ENCODE measurements at places on chromosomes 7 and 10.

- no peak for DNase-seq
Observed at GRCh38 chr10:7161484-7162250, 249.2 kb downstream of the SFMBT2 start.

DNA sequence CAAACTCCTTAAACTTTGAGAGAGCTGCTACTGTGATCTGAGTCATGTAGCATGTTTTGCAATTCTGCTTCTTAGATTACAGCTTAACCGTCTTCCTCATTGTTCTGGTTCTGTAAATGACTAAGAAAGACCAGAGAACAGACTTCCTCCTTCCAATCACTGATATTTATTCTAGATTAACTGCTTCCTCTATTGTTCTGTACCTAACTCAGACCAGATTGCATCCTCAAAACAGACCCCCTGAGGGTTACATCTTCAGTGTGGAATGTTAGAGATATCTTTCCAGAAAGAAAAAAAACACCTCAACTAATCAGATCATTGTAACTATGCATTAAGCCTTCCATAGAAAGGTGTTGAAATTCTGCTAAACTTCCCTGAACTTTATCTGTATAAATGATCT is 5.7 kb upstream of the PIP start:
- no peak for DNase-seq

GRCh38 chr10:16001581-16001980 is 141.3 kb upstream of the MINDY3 start:
- no peak for DNase-seq

DNA sequence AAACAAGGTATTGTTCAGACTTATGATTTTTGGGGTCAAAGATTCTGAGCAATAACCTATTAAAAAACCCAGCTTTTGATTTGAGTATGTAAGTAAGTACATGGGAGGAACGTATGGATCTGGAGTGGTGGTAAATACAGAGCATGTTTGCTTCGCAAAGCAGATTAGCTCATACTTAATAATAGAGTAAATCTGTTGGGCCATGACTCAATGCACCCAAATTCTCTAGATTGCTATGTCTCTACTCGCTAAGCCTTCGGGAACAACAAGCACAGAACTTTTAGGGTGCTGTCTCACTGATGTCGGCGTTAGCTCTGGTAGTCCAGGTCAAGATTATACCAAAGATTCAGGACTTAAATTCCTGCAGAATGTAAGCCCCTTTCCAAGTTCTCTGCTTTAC is 807 bp upstream of the MINPP1 start:
- DNase-seq = no peak

- no peak for DNase-seq
Observed at GRCh38 chr7:122350701-122351100, 46.2 kb upstream of the FEZF1 start.

DNA sequence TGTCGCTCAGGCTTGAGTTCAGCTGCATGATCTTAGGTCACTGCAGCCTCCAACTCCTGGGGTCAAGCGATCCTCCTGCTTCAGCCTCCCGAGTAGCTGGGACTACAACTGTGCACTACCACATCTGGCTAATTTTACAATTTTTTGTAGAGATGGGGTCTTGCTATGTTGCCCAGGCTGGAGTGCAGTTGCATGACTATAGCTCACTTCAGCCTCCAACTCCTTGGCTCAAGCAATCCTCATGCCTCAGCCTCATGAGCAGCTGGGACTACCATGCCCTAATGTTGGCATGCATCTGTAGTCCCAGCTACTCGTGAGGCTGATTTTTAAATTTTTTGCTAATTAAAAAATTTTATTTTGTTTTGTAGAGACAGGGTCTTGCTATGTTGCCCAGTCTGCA is 101.9 kb upstream of the NPTX2 start:
- no peak for DNase-seq

- no peak for DNase-seq
Observed at GRCh38 chr7:78695826-78696225, 757.6 kb downstream of the MAGI2 start.

DNA sequence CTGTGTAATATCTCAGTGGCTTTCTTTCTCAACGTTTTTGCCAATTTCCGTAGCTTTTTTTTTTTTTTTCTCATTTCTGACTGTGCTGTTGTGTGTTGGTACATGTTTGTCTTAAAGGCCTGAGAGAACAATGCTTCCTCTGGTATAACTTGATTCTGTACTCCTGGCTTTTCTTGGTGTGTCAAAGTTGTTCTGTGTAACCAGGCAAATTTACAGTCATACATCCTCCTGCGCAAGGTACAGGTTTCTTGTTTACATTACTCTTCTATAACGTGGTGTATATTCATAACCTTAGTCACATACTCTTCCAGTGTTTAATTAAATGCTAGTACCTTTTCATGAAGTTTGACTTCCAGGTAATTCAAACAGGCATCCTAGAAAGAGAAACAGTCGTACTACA is 8.3 kb upstream of the ARHGAP12 start:
- DNase-seq = no peak

- no peak for DNase-seq
Observed at GRCh38 chr10:79442171-79443040, 3.0 kb downstream of the ZCCHC24 start.

DNA sequence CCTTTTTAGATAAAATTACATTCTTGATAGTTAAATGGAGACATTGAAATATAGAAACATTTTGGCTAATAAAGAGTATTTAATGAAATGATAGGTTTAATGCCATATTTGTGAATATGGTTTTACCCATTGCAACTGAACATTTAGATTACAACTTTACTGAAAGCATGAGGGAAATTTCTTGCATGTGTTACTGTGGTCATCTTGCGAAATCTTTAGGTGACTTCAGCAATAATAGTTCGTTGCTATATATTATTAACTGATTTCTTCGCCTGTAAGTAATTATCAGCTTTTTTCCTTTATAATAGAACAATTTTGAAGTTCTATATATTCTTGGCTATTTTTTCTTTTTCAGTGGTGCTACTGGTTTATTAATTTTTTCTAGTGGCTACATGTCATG is 83.2 kb downstream of the MLLT10 start:
- DNase-seq = no peak

DNA sequence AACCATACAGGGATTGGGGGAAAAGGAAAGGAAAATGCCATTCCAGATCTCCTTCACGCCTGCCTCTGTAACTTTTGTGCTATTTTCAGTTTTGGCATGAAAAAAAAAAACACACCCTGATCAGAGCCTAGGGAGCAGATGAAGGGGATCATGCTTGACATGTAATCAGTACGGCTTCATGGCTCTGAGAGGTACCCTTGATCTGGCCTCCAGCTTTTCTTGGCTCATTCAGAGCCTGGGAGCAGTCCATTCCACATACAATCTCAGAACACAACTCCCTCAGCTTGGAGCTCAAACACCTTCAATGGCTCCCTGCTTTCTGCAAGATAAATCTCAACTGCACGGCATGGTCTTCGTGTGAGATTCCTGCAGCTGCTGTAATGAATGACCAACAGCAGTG is 422.8 kb upstream of the ZMIZ1 start:
- no peak for DNase-seq

DNA sequence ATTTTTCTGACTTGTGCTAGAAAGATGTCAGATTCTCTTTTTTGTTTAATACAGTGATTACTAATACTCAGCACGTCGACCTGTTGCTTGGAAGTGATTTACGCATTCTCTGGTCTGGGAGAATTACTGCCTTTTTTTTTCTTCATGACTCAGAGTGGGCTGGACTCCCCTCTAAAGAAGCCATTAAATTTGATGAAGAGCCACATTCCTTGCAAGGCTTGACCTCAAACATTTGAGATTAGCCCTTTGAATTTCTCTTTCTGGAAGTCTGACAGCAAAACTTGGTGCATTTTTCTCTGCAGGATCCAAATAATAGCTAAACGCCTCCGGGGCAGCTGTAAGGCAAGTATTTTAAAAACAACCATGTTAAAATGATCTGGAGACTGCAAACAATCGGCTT is 171.6 kb downstream of the GALNT17 start:
- DNase-seq = no peak

DNA sequence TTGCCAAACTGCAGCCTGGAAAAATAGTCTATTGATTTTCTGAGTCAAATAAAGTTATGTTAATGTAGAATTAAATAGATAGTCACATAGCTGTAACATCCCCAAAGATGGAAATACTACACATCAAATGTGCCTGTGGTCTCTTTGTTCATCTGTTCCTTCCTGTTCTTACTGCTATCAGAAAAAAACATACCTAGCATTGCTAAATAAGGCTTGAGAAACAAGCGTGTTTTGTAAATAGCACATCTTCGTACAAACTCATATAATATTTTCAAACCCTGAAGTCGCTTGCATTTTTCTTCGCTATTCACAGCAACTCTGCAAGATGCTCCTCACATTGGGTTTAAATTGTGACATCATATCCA is 116.1 kb downstream of the KLF6 start:
- no peak for DNase-seq

GRCh38 chr7:17989546-17989945 is 38.1 kb downstream of the PRPS1L1 start:
- DNase-seq = no peak

DNA sequence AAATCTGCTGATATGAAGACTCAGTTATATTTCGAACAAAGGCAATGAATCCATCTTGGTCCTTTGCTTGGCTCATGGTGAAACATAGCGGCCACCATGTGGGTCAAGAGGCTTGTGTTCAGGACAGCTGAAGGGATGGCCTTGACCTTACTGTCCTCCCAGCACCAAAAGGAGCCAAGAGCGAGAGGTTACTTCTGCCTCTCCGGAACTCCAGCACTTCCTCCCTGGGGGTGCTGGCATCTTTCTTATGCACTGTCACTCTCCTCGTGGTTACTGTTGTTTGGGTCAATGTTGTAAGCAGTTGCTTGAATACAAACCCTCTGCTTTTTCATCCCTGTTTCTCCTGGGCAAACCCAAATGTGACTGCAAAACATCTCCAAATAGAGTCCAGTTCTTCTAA is 100.6 kb downstream of the RBM20 start:
- DNase-seq = no peak

- peak; percentile 24 for DNase-seq
Observed at GRCh38 chr7:80681272-80681885, 42.9 kb downstream of the CD36 start.

- DNase-seq = no peak
Observed at GRCh38 chr10:35347121-35347562, 10.8 kb downstream of the CCNY start.

DNA sequence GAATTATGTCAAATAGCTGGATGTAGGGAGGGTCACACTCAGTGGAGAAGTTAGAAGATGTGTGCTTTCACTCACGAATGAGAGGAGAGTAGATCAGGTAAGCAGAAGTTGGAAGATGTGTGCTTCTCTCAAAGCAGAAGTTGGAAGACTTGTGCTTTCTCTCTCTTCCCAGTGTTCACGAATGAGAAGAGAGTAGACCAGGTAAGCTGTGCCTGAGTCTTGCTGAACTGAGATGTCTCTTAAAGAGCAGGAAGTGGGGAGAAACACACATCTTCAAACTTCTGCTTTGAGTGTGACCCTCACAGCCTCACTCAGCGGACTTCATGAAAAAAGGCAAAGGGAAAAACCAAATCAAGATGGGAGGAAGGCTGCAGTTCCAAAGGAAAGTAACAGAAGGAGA is 7.0 kb upstream of the TMEM243 start:
- no peak for DNase-seq

GRCh38 chr10:80253266-80253962 is 36.0 kb downstream of the MAT1A start:
- DNase-seq = no peak

- DNase-seq = no peak
Observed at GRCh38 chr7:28539289-28539981, 127.1 kb downstream of the CREB5 start.

DNA sequence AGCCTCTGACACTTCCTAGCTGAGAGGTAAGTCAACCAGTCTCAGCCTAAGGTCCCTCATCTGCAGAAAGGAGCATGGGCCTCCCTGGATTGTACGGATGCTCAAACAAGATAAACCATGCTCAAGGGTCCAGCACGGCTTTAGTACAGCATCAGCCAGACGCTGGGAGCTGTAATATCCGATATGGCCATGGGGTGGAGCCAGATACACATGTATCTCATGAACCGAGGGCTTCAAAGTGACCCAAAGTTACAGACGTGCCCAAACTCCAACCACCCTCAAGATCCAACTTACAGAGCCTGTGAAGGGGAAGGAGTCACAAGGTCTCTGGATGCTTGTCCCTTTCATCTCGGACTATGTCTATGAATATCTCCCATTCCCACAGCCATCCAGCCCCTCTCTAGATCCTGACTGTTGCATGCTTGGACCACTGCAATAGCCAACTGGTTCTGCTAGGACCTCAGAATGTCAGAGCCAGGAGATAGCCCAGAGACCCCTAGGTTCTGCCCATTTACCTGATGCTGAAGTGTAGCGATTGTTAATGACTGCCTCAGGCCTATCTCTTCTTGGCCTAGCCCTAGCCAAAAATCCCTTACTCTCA is 142.4 kb downstream of the SH3PXD2A start:
- peak; percentile 54 for DNase-seq

- no peak for DNase-seq
Observed at GRCh38 chr10:1643161-1643907, 94.0 kb downstream of the ADARB2 start.

GRCh38 chr10:54469587-54470323 is 331.3 kb downstream of the PCDH15 start:
- DNase-seq = no peak

DNA sequence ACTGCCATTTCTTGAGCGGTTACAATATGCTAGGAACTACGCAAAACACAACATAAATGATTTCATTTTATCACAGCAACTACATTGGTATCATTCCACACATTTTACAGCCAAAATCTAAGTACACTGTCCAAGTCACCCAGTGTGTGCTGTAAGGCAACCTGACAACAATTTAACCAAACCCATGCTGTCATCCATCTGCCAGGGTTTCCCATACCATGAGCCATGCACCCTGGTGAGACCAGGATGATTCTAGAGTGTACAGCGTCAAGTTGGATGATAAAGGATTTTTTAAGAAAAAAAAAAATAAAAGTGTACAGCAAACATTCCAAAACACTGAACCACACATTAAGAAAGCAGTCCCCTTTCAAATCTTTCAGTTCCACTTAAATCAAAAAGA is 52.9 kb downstream of the PIK3AP1 start:
- no peak for DNase-seq

GRCh38 chr10:43126759-43127424 is 11.4 kb upstream of the CSGALNACT2 start:
- no peak for DNase-seq

DNA sequence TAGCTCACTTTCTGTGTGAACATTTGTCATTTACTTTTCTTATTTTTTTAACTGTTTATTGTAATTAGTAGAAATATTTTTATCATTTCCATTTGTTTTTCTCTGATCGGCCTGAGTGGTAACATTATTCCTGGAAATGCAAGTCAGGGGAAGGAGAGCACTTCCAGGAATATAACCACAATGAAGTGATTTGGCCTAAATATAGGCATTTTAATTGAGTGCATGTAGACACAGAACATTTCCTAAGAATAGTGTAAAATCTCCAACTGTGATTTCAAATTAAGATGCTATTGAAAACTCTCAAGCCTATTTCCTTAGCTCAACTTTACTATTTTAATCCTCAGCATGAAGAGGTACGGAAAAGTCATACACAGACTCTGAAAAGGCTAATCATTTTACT is 86.5 kb upstream of the SKAP2 start:
- DNase-seq = no peak

DNA sequence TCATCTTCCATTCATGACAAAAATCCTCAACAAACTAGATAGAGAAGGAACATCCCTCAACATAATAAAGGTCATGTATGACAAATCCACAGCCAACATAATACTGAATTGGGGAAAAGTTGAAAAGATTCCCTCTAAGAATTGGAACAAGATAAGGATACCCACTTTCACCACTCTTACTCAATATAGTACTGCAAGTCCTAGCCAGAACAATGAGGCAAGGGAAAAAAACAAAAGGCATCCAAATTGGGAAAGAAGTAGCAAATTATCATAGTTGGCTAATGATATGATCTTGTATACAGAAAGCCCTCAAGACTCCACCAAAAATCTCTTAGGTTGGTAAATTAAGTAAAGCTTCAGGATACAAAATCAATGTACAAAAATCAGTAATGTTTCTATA is 4.7 kb downstream of the POT1 start:
- no peak for DNase-seq

Measured in NCI-H1694 treated with DMSO at 0.1 percent for 48 hours (cell line).